ENCODE measurements at places on chromosomes 11 and 22. TPM values are rescaled to one million over a fixed set of nuclear protein-coding genes. Genes with fewer than 3 reads are reported as not detected.
A peak's percentile ranks its signal among the peaks of the same experiment; 100 is the strongest.

GRCh38 chr11:57818812-57819211 lies 57.2 kb downstream of the CTNND1 start:
- no peak for DNase-seq

DNA sequence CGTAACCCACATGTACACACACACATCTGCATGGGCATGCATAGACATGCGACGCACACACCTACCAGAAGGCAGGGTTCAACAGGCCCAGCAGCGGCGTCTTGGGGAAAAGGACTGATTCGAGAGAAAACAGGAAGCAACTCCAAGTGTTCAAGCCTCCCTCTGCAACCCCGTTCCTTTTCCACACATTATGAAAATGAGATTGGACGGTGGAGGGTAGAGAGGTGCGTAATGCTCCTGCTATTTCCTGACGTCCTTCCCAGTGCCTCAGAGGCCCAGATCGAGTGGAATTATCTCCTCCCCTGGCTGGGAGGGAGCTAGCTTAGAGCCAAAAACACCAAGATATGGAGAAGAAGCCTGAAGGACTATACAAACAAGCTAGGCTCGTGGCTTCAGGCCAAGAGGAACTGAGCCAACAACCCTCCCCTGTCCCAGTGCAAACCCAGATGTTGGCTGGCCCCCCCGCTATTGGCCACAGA lies 289.2 kb downstream of the MN1 start:
- peak; percentile 99 for DNase-seq

DNA sequence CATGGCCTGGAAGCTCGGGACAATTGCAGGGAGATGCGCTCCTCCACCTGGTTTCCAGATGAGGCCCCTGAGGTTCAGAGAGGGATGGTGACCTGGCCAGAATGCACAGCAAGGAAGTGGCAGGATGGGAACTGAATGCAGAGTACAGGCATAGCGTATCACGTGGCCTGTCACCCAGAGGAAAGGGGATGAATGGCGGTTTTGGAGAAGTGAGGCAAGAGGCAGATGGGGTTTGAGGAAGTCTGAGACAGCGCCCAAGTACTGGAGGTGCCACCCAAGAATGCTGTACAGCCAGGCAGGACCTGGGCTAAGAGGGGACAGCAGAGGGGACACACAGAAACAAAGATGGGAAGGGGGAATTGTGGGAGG lies 4.9 kb downstream of the RAB3IL1 start:
- no peak for DNase-seq

DNA sequence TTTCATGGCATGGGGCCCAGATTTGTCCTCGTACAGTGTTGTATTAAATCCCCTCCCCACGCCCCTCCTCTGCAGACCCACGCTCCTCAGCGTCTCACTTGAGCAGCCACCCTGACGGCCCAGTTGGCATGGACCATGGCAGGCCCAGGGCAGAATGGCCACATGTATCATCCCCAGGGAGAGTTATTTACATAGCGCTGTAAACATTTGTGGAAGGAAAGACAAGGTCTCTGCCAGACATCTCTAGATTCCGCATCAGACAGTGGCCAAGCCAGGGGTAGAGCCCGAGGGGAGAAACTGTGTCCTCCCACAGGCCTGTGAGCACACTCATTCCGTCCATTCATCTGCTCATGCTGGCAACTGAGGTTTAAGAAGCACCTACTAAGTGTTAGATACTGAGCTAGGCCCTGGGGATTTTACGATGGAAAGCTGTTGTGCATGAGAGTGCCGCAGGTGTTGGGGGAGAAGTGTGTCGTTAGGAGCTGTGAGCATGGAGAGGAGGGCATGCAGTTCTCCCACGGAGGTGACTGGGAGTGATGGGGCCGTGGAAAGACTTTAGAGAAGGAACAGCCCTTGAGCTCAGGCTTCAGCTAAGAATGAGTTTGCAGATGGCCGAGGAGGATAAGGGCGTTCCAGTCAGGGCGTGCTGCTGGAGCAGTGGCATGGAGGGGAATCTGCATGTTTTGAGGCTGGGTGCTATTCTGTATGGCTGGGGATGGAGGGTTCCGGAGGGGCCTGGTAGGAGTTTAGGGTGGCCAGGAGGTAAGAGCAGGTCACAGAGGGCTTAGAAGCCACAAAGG lies 94.9 kb downstream of the GRIK4 start:
- DNase-seq, result no peak

DNA sequence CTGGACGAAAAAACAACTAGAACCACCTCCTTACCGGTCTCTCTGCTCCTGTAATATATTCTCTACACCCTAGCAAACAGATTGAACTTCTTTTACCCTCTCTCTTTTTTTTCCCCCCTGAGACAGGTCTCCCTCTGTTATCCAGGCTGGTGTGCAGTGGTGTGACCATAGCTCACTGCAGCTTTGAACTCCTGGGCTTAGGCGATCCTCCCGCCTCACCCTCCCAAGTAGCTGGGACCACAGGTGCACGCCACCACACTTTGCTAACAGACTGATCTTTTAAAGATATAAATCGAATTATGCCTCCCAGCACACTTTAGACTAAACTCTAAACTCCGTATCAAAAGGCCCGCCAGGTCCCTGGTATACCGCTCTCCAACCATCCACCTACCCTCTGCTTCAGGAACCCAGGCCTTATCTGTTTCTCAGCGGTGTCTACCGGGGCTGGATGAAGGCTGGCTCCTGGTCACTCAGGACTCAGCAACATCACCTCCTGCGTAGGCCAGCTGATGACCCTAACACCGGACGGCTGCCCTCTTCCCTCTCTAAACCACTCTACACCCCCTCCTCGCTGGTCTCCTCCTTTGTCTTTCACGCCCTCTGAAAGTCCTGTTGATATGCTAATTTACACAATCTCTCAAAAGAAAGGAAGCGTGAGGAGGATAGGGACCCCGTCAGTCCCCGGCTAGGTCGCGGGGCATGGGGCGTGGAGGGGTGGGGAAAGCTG lies 745 bp downstream of the C22orf39 start:
- no peak for DNase-seq

DNA sequence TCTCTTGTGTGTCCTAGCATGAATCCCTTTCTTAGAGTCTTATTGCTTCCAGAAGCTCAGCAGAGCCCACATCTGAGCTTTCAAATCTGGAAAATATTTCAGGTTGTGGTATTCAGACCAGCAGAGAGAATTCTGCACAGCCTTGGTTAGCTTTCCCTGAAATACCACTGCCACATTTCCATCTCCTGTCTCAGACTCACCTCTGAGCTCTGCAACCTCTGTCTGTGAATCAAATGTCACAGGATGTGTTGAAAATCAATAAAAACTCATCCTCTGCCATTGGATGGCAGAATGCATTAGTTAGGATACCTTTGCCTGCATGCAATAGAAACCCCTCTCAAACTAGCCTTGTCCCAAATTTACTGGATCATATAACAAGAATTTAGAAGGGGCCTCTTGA lies 47.7 kb downstream of the ENDOD1 start:
- DNase-seq, result no peak

GRCh38 chr22:23457380-23457985 lies 122.6 kb downstream of the IGLL1 start:
- no peak for DNase-seq

DNA sequence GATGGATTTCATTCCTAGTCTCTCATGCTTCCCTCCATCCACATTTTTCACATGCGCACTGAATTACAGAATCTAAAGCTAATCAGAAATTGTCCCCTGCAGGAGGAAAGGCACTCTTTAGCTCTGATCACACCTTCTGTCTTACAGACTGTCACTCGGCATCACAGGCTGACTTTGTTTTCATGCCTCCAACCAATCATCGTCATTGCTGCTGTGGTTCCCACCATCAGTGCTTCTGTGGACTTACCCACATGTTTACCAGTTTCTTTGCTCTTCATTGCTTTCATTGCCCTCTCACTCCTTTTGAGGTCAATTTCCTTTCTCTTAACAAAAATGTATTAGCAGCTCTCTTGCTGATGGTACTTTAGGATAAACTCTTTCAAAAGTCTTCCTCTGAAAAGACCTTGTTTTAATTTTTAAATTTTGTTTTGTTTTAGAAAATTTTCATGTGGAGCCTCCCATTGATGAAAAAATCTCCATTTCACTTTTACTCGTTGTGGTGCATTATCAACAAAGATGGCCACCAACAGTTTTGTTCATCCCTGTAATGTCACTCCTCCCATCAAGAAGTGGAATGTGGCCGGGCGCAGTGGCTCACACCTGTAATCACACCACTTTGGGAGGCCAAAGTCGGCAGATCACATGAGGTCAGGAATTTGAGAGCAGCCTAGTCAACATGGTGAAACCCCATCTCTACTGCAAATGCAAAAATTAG lies 20.2 kb upstream of the TREH start:
- DNase-seq, result no peak

GRCh38 chr22:22110548-22111266 lies 128.1 kb upstream of the TOP3B start:
- DNase-seq, result peak; percentile 70

GRCh38 chr11:77710358-77710757 lies 72.8 kb upstream of the CLNS1A start:
- peak; percentile 22 for DNase-seq

GRCh38 chr11:81916451-81916850 lies 817.2 kb downstream of the FAM181B start:
- DNase-seq, result no peak

DNA sequence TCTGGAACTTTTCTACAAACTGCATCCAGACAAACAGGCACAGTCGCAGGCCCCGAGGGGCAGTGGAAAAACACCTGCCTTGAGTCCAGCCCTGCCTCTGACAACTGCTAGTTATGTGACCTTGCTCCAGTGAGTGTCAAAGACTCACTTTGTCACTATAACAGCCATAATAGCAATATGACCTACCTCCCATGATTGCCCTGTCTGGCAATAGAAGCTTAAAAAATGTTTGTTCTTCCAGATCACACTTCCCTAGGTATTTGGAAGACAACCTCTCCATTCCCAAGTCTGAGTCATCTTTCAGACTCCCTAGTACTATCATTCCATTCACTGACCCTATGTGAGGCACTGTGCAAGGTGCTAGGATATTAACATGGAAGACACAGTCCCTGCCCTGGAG lies 74.5 kb downstream of the RPL27A start:
- DNase-seq, result peak; percentile 43

GRCh38 chr11:47857892-47858543 lies 9.9 kb upstream of the NUP160 start:
- DNase-seq, result peak; percentile 95

GRCh38 chr11:279966-280705 lies 1.9 kb downstream of the NLRP6 start:
- no peak for DNase-seq

DNA sequence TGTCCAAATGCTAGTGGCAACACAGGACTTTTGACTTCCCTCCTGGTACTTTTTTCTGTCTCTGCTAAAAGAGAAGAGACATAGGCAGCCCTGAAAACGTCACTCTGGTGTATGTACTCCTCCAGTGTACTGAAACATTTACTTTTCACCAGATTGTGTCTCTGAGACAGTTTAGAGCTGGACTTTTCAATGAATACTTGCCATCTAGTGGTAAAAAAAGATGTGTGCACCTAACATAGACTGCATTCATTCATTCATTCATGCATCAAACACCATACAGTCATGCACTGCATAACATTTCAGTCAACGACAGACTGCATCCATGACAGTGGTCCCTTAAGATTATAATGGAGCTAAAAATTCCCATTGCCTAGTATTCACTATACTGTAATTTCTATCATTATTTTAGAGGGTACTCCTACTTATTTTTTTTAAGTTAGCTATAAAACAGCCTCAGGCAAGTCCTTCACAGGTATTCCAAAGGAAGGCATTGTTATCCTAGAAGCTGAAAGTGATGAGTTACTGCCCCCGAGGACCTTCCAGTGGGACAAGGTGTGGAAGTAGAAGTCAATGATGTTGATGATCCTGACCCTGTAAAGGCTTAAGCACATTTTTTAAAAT lies 186.2 kb downstream of the SPON1 start:
- peak; percentile 68 for DNase-seq

GRCh38 chr11:61516675-61517572 lies 8.4 kb downstream of the LRRC10B start:
- DNase-seq, result peak; percentile 31

- no peak for DNase-seq
These were observed 97.6 kb upstream of the HSD17B12 start for GRCh38 chr11:43582863-43583462.

- DNase-seq, result no peak
These were observed 501.9 kb downstream of the BRD1 start for GRCh38 chr22:49325531-49326395.

GRCh38 chr22:21657020-21657359 lies 8.8 kb upstream of the PPIL2 start:
- DNase-seq, result no peak

DNA sequence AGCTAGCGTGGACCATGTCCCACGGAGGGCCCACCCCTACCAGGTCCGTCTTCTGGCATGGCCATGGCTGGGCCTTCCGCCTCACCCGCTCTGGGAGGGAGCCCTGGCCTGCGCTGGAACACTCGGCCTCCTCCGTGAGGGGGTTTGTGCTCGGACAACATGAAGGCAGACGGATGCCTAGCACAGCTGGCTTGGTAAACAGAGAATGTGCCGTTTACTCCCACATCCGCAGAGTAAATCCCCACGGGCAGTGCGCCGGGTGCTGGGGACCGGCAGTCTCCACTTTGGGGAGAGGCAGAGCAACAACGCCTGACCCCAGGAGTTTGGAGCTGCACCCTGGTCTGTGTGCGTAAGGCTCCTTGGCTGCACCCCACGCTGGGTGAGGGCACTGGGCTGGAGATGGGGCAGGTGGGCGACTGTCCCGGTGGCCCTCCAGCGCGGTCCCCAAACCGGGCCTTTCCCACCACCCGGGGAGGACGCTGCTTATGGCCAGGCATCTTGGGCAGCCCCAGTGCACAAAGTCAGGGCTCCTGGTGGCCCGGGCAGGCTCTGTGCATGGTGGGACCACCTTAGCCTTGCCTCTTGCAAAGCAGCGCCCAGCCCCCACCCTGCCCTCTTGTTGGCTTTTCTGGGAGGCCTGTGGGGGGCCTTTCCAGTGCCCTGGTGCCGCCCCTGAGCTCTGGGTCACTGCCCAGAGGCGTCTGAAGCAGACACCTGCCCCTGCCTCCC lies 30.7 kb upstream of the MUC5AC start:
- no peak for DNase-seq

DNA sequence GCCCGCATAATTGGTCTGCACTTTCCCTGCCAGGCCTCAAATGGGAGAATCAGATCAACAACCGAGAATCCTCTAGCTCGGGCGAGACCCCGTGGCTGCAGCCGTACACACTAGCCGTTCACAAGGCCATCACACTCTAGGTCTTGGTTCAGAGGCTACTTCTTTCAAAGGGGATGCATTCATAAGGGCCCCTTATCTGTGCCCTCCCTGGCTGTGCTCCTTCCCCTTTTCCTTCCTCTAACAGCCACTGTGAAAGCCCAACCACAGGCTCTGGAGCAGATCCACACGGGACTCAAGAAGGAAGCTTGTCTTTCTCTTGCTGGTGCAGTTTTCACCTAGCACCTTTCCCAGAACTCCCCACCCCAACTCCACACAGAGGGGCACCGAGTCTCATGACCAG lies 24.5 kb downstream of the SMIM38 start:
- DNase-seq, result no peak

GRCh38 chr11:112025707-112026106 lies 499 bp downstream of the DLAT start:
- peak; percentile 17 for DNase-seq

GRCh38 chr11:34468209-34468841 lies 29.6 kb downstream of the CAT start:
- peak; percentile 15 for DNase-seq

- DNase-seq, result no peak
These were observed 2.7 kb downstream of the OR51T1 start for GRCh38 chr11:4884361-4884760.

Gene DTX4
- 0.57 TPM for total RNA-seq

Gene AQP11
- 2.8 TPM for total RNA-seq

Gene APOA4
- not detected for total RNA-seq

Gene LYVE1
- not detected for total RNA-seq

Gene VPREB3
- not detected for total RNA-seq

Gene YPEL1
- total RNA-seq, result 1.3 TPM

Gene PPP2R5B
- 7.9 TPM for total RNA-seq

Gene LGALS12
- not detected for total RNA-seq

Gene RASL10A
- not detected for total RNA-seq

Gene MFNG
- 0.36 TPM for total RNA-seq

Gene CREB3L1
- 37.5 TPM for total RNA-seq
